ENCODE measurements at places on chromosomes 7 and 10.

DNA sequence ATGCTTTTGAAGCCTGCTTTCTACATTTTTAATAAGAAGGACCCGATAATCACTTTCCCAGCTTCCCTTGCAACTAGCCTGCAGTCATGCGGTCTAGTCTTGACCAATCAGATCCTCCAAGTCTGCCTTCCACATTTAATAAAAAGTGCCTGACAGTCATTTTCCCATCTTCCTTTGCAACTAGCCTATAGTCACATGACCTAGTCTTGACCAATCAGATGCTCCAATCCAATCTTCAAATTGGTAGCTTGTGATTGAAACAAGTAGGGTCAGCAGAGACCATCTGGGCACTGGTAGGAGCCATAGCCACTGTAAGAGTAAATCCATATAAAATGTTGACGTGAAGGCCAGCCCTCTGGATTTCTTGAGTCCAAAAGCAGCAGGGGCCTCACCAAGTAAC is 80.0 kb downstream of the NPTX2 start:
- no peak for DNase-seq

DNA sequence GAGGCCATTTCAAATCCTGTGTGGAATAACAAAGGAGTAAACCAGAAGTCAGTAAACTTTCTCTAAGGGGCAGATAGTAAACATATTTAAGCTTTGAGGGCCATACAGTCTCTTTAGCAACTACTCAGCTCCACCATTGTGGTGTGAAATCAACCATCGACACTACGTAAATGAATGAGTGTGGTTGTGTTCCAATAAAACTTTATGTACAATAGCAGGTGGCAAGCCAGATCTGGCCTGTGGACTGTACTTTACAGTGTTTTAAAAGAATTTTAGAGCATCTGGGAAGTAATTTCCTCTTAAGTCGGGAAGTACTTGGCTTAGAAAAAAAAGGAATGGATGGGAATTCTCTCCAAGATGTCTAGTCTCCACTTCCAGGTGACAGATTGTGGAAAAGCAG is 71.3 kb downstream of the ARHGAP22 start:
- DNase-seq: no peak

DNA sequence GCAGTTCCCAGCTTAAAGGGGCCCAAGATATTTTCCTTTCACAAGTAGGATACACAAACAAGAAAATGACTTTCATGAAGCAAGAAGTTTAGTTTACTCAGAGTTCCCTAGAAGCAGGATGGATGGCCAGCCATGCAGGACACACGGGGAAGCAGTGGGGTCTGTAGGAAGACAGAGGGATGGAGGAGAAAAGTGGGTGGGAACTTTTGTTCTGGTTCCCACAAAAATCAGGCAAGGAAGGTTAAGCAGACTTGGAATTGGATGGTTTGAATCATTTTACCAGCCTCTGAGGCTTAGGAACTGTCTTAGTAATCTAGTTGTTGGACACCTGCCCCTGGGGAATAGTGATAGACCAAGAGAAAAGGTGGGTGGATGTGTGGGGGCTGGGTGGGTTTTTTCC is 263.3 kb upstream of the VSTM2A start:
- DNase-seq: no peak

DNA sequence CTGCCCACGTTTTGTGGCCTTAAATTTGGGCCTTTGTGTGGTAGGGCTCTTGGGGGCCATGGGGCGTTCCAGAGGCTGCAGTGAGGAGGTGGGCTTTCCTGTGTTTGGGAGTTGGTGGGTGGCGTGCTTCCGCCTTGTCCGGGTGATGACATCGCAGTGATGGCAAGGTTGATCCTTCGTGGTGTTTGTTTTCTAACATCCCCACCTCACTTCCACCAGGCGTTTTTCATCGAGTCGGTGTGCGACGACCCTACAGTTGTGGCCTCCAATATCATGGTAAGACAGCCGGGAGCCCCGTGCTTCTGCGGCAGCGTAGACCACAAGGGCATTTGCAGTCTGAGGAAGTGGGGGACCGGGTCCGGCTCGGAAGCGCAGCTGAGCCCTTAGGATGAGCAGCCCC is 14.2 kb downstream of the PFKFB3 start:
- no peak for DNase-seq

GRCh38 chr10:48651293-48651692 is 33.4 kb upstream of the WDFY4 start:
- no peak for DNase-seq

GRCh38 chr7:157943561-157943960 is 606.8 kb downstream of the DNAJB6 start:
- DNase-seq: no peak

- no peak for DNase-seq
These were observed 8.2 kb upstream of the SGPL1 start for GRCh38 chr10:70807556-70807955.

GRCh38 chr10:102998399-102998907 is 80.4 kb downstream of the CNNM2 start:
- DNase-seq: no peak

DNA sequence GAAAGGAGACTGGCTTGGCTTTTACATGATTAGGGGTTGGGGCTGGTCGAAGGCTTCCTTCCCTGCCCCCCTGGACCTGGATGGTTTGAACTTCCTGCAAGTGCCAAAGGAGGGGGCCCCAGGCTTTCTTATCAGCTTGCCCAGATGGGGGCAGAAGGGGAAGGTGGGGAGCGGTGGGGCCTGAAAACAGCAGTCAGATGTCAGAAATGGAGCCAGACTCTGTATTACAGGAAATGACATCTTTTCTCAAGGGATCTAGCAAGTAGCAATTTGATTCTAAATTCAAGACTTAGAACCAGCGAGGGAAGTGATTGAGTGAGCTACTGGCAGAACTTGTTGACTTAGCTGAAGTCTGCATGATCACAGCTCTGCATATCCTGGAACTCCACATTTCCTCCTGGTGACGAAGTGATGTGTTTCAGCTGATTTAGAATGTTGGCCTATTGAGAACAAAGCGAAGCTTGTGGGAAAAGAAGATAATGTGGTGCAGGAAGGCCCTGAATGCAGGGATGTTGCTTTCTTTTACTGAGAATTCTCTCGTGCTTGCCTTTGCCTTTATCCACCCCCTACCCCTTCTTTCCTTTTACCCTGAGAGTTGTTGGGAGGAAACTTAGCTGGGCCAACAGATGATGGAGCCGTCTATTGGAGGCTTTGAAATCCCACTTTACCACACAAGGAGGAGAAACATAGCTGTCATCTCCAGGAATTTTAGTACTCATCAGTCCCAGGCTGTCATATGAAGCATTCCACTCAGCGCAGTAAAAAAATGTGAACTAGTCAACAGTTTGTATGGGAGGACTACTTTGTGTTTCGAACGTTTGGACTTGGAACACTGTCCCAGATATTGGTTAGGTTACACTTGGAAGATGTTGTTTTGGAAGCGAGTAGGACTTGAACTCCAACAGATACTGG is 43.2 kb downstream of the CCNY start:
- DNase-seq: peak; percentile 30

DNA sequence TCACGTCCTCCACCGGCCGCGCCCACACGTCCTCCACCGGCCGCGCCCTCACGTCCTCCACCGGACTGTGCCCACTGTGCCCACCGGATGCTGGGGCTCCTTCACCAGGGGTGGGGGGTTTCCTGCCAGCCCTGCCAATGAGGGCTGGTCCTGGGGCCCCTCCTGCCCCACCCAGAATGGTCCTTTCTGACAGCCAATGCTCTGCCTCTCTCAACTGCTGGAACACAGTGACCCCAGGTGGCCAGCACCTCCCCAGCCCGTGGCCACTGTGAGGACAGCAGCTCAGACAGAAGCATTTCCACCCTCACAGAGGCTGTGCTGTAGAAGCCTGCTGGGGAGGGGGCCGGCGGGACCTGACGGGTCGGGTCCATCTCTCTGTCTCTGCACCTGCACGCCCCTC is 90.1 kb upstream of the DNAAF5 start:
- peak; percentile 50 for DNase-seq

DNA sequence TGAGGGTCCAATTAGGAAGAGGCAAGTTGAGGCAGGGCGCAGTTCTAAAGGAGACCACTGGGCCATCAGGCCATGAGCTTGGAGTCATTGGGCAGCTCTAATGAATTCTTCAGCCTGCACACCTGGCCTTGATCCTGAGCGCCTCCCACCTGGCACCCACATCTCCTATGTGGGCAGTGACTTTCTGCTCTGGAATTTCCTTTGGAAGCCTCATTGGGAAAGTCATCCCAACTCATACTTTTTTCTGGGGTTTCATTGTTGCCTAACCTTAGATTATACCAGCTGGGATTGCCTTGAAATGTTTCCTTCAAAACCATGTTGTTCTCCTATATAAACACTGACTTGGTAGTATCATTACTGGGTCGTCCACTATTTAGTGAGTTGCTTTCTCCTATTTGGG is 54.1 kb downstream of the PLPP4 start:
- peak; percentile 54 for DNase-seq

- no peak for DNase-seq
These were observed 277.8 kb downstream of the FRMD4A start for GRCh38 chr10:14052931-14053330.

DNA sequence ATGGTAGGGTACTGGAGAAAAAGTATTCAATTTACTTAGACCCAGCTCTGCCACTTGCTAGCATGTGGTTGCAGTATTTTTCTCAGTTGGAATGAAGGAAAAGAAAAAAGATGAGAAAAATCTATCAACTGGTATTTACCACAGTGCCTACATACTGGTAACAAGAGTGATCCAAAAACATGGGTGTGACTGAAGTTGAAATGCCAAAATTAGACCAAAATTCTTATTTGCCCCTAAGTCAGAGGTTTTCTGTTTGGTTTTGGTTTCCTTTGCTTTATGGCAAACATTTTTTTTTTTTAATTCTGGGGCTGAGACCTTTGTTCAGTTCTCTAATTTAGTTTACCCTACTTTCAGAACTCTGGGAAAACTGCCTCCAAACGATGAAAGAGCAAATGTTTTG is 12.3 kb downstream of the HYCC1 start:
- DNase-seq: no peak

DNA sequence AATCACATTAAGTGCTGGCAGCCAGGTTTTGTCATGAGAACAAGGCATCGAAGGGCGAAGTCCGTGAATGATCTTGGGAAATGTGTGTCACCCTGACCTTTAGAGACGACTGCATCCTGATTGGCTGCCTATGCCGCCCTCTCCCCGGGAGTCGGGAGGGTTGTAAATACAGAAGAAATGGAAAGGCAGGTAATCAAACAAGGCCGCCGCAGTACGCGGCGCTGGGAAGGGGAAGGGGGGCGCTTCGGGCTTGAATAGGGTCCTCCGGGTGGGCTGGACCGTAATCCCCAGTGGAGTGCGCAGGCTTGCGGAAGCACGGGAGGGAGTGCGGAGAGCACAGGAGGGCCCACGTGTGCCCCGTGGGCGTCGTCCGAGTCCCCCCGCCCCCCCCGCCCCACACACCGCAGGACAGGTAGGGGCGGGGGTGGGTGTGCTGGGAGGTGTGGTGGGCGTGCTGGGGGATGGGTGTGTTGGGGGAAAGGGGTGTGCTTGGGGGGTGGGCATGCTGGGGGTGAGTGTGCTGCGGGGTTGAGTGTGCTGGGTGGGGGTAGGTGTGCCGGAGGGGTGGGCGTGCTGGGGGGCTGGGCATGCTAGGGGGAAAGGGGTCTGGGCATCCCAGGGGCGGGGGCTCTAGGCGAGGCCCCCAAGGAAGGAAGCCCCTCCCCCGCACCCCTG is 169.4 kb downstream of the ARHGAP12 start:
- DNase-seq: peak; percentile 59

- no peak for DNase-seq
These were observed 467.7 kb upstream of the KLF6 start for GRCh38 chr10:4252701-4253100.

DNA sequence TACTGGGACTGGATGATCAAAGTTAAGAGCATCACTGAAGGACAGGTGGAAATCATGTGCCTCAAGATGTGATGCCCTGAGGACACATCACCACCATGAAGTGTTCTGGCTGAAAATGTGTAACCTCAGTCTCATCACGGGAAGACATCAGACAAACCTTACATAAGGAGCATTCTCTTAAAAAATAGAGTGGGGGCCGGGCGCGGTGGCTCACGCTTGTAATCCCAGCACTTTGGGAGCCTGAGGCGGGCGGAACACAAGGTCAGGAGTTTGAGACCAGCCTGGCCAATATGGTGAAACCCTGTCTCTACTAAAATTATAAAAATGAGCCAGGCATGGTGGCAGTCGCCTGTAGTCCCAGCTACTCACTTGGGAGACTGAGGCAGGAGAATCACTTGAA is 65.6 kb downstream of the LOXL4 start:
- no peak for DNase-seq

- no peak for DNase-seq
These were observed 134.1 kb downstream of the SPAG6 start for GRCh38 chr10:22479419-22479818.

- DNase-seq: peak; percentile 25
These were observed 7.3 kb downstream of the LRRN3 start for GRCh38 chr7:111098011-111098925.

DNA sequence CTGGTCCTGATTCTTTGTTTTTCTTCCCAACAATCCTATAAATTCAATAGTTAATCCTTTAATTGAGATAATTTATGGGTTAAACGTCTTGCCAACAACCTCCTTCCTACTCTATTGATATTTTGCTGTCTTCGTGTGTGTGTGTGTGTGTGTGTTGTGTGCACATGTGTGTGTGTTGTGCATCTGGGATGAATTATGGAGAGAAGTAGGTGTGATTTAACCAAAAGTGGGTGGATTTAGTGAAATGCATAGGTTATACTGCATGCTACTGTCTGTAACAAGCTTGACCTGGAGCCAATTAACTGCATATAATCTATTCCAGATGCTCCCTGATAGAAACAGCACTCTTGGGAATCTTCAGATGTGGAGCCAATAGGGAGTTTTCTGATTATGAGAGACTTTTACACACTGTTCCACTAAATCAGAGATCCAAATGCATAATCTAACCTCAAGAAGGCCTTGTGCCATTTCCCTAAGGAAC is 61.2 kb downstream of the SEMA3D start:
- no peak for DNase-seq

DNA sequence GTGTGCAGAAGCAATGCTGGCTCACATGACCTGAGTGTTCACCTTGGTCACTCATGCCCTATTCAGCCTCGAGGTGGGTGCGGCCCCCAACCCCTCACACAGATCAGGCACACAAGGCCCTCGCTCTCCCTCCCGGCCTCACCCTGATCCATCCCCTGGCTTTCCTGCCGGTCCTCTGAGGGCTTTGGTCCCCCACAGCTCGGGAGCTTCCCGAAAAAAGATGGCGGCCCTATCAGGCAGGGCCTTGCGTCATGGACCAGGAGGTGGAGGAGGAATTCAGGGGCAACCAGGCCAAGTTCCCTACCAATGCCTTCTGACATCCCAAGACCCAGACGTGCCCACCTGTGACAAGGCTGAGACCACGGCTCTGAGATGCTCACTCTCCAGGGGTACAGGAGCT is 43.7 kb upstream of the DNAAF5 start:
- no peak for DNase-seq

DNA sequence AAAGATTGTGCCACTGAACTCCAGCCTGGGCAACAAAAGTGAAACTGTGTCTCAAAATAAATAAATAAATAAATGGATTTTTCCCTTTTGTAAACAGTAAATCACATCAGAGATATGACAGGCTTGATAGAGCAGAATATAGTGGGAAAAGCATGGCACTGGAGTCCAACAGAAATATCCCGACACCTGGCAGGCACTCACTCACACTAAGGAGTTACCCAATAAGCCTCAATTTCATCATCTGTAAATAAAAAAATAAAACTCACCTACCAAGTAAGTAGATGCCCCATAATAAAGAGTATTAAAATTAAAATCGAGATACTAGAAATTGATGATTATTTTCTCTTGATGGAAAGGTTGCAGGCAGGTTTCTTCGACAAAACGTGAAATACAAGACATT is 1.7 kb downstream of the ATE1 start:
- DNase-seq: no peak
